ENCODE measurements at places on chromosomes 1 and 21.

GRCh38 chr21:45959779-45960390 lies 21.7 kb upstream of the COL6A1 start:
- DNase-seq, result no peak

GRCh38 chr1:52455686-52456085 lies 51.3 kb downstream of the PRPF38A start:
- no peak for DNase-seq

- no peak for DNase-seq
These were observed 934 bp downstream of the ASPM start for GRCh38 chr1:197145446-197146024.

GRCh38 chr1:20610970-20611369 lies 22.1 kb downstream of the CDA start:
- no peak for DNase-seq

DNA sequence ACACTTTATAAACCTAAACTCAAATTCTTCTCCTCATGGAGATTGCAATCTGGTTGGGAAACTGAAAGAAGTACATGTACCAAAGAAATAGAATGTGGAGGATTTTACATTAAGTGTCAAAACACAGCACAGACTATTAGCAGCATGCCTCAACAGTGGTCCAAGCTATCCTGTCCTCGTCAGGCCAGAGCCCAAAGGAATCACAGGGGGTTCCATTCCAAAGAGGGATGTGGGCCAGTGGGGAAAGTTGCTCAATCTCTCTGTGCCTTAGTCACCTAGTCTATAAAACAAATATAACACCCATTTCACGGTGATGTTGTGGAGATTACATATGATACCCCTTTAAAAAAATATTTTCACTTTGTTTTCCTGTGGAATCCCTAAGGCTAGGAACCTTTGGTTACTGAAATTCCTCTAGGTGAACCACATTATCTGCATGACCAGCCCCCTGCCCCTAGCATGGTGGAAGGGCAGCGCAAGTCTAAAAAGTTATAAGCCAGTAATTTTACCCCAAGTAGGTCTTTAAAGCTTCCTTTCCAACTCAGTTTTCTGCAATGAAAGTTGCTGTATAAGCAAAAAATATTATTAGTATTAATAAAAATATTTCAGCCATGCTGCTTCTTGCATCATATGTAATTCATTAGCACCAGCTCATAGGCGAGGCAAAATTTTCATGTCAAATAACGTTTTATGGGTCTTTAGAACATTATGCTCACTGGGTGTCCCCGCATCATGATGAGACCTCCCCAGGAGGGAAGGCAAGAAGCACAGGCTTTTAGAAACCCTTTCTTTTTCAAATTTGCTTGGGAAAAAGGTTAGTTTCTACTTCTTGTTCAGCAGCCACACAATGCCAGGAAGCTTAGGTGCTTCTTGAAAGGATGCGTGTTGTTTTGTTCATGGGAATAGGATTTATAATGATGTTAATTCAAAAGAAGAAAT lies 548.8 kb upstream of the PKN2 start:
- DNase-seq, result no peak

GRCh38 chr1:97094247-97094972 lies 372.8 kb downstream of the PTBP2 start:
- no peak for DNase-seq

DNA sequence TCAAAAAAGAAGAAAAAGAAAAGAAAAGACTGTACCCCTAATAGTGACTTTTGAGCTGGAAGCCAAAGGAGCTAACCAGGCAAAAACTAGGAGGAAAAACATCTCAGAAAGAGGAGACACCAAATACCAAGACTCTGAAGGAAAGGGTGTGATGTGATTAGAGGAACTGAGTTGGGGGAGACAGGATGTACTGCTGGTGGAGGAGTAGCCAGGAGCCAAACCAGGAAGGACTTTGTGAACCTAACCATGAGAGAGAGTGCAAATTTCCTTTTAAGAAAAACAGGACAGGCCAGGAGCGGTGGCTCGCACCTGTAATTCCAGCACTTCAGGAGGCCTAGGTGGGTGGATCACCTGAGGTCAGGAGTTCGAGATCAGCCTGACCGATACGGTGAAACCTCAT lies 4.1 kb upstream of the RBP7 start:
- no peak for DNase-seq

GRCh38 chr1:220432408-220432807 lies 95.5 kb upstream of the MARK1 start:
- no peak for DNase-seq

GRCh38 chr1:177858332-177858821 lies 111.5 kb downstream of the SEC16B start:
- no peak for DNase-seq

DNA sequence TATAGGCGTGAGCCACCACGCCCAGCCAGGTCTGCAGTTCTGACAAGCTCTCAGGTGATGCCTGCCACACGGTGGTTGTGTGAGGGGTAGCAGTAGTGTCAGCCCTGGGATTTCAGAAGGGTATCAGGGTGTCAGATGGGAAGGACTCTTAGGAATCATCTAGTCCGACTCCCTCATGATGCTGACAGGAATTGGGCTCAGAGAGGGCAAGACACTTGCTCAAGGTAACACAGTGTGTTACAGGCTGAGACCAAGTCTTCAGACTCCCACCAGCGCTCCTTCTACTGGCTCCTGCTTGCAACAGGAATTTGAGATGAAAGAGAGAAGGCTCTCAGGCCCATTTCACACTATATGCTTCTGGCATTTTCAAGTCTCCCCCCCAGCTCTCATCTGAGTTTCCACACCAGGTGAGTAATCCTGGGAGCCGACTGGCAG lies 6.9 kb downstream of the HTR1D start:
- no peak for DNase-seq

GRCh38 chr1:115063228-115063901 lies 25.9 kb downstream of the TSPAN2 start:
- no peak for DNase-seq

DNA sequence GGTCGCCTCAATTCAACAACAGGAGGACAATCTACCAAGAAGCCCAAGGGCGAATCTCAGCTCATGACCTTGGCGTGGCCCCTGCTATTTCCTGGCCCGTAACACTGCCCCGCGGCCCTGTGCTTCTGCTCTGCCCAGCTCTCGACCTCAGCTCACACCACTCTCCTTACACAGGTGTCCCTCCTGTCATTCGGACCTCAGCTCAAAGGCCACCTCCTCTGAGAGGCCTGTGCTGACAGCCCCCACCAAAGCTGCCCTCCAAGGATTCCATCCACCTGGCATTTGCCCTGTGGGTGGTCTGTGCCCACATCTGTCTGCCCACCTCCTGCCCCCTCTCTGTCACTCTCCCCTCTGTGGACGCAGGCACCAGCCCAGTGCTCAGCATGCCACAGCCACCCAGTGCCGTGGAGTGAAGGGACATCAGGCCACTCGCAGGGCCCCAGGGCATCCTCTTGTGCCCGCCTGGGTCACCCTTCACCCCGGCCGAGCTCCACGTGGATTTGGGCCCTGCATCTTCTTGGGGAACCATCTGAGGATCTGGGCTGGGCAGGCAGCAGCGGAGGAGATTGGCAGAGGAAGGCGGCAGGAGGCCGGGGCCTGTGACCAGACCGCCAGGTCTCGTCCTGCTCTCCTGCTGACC lies 70.3 kb downstream of the DHRS3 start:
- DNase-seq, result no peak

DNA sequence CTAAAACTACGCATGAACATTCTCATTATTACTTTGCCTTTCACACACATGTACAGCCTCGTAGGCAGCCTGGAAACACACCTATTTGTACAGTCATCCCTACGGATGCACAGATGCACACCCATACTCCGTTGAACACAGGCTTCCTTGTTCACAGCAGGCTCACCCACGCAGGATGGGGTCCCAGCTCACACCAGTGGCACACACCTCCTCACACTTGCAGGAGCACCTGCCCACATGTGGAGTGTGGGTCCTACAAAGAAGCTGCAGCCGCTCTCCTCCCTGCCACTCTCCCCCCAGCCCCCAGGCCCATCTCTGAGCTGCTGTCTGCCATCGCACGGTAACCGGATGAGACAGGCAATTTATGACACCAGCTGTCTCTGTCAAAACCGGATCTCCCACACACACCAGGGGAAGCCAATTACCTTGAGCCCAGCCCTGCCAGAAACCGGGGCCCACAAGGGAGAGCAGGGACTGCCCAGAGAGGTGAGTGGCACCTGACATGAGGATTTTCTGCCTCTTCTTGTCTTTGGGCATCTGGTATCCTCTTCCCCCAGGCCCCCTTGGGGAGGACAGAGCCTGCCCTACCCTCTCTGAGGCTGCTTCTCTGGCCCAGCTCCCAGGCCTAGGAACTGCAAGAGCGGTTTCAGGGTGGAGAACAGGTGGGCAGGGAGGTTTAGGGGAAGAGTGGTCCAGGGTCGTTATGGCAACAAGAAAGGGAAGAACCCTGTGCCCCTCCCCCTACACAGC lies 175.4 kb downstream of the IGSF21 start:
- no peak for DNase-seq

DNA sequence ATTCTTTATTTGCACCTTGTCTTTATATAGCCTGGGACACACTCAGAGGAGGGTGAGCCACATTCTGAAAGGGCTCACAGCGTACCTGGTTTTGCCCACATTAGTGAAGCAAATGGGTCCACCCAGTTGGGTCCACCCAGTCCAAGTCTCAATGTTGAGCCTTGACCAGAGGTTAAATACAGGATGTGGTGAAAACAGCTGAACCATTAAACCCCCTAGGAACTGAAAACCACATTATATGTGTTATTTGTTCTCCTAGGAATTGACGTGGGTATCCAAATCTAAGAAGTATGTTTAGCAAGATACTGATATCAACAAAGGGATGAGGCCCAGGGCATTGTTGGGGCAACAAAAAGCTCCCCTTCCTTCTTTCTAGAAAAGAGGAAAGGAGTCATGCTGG lies 83.8 kb downstream of the SETD4 start:
- DNase-seq, result no peak

DNA sequence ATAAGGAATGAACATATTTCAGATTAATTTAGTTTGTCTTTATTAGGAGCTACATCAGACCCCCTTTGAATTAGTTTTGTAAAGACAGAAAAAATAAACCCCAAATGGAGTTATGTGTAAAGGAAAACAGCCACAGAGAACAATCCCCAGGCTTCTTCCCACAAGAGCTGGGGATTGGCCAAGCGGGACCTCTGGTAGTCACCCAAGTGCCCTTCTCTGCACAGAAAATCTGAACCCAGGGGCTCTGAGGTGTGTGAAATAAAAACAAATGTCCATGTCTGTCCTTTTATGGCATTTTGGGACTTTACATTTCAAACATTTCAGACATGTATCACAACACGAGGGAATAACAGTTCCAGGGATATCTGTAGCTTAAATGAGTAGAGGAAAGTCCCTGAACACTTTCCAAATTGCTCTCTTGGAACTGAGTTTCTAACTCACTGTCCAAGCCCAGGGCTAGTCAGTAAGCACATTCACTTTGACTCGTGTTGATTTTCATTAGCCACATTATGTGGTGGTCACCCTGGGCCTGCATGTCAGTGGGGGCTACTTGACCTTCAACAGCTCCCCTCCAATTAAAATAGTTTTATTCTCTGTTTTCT lies 22.5 kb downstream of the DPT start:
- DNase-seq, result no peak

GRCh38 chr21:29822064-29822463 lies 117.7 kb downstream of the GRIK1 start:
- DNase-seq, result no peak

DNA sequence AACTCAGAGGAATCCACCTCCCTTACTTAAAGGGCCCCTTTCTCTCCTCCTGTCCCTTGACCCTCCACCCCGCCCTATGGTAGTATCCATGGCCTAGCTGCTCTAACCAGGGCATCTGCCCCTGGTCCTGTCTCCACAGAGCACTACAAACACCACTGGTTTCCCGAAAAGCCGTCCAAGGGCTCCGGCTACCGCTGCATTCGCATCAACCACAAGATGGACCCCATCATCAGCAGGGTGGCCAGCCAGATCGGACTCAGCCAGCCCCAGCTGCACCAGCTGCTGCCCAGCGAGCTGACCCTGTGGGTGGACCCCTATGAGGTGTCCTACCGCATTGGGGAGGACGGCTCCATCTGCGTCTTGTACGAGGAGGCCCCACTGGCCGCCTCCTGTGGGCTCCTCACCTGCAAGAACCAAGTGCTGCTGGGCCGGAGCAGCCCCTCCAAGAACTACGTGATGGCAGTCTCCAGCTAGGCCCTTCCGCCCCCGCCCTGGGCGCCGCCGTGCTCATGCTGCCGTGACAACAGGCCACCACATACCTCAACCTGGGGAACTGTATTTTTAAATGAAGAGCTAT lies 1.7 kb downstream of the BTG2 start:
- no peak for DNase-seq

- DNase-seq, result peak; percentile 46
These were observed 14.4 kb upstream of the CD101 start for GRCh38 chr1:116987256-116987555.

GRCh38 chr1:228258486-228258885 lies 50.6 kb downstream of the OBSCN start:
- DNase-seq, result no peak

- DNase-seq, result no peak
These were observed 367.1 kb upstream of the ESRRG start for GRCh38 chr1:217090060-217090911.

GRCh38 chr21:17539743-17540341 lies 27.0 kb downstream of the CXADR start:
- no peak for DNase-seq

- no peak for DNase-seq
These were observed 31.1 kb upstream of the PDE9A start for GRCh38 chr21:42622284-42622683.

- DNase-seq, result no peak
These were observed 66.4 kb downstream of the BEND5 start for GRCh38 chr1:48710318-48710717.

- no peak for DNase-seq
These were observed 371.2 kb downstream of the NPHP4 start for GRCh38 chr1:5620997-5621396.

GRCh38 chr1:216535059-216535458 lies 111.8 kb upstream of the USH2A start:
- no peak for DNase-seq

- DNase-seq, result no peak
These were observed 171.3 kb upstream of the ESRRG start for GRCh38 chr1:216894494-216894893.

DNA sequence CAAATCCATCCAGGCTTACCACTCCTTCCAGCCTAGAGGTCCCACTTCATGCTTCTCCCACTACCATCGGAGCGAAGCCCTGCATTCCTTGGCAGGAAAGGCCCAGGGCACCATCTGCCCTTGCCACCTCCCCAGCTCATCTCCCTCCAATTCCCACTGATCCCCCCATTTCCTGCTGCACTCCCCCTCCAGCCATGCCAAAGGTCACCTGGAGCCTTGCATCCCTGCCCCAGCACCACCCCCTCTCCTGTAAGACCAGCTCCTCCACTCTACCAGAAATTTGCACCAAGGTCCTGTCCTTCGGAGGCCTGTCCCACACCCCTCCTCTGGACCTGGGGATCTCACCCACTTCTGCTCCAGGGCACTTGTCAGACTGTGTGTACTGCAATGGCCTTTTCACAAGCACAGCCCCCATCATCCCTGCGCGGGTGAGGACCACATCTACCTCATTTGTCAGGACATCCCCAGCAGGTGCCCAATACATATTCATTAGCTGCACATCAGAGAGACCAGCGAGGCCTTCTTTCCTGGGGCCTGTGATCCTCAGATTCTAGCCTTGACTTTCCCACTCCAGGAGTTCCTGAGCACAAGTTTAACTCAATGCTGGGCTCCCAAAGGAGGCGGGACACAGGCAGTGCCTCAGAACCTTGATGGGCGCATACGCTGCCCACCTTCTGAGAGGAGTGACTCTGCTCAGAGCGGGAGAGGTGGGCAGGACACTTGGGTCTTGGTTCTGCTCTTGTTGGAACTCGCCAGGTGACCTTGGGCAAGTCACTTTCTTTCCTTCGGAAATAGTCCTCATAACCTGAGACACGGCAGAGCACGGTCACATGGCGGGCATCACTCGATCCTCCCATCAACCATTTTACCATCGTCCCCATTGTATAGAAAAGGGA lies 49.9 kb upstream of the EDN2 start:
- no peak for DNase-seq

Data from stimulated activated CD4-positive, alpha-beta T cell treated with anti-CD3 and anti-CD28 coated beads, Interleukin-2, amount 100 ng/mL, for 48 hours (primary cell).